ENCODE measurements at places on chromosomes 2 and 18. TPM values are rescaled to one million over a fixed set of nuclear protein-coding genes. Genes with fewer than 3 reads are reported as not detected.

GRCh38 chr2:183134016-183134415 lies 9.8 kb downstream of the NUP35 start:
- H3K27me3 ChIP-seq: no peaks in the 10 kb centered on the region
- H3K36me3 ChIP-seq: no peaks in the 10 kb centered on the region
- H3K27ac ChIP-seq: no peak overlapping the region
- H3K4me3 ChIP-seq: no peak overlapping the region
- DNase-seq: no peak

DNA sequence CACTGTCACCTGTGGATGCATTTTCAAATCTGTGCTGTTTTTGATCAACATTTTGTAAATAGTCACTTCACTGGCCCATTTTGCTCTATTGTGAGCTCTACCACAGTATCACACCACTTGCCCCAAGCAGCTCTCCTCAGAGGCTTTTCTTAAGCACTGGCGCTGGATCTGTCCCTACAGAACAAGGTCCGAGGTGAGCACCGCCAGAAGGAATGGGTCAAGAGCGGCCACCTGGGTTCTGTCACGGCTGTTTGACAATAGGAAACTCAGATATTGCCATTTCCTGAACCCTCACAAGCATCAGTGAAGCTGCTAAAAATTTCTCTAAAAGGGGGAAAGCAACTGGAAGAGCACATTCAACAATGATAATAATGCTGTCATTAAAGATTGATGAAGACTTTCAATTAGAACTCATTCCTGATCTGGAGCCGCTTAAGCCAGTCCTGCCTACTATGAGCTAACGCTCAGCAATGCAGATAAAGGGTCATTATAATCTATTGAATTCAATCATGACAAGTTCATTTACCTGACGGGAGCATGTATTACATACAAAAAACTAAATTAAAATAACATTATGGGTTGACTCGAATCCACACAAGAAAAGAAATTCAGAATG lies 514.0 kb downstream of the GALR1 start:
- no peak for DNase-seq
- H3K27me3 ChIP-seq: no peaks in the 10 kb centered on the region
- H3K27ac ChIP-seq: no peak overlapping the region
- no peaks in the 10 kb centered on the region for H3K4me1 ChIP-seq
- no peaks in the 10 kb centered on the region for H3K36me3 ChIP-seq

Gene IL37
- not detected for total RNA-seq

Gene CABYR
- total RNA-seq: 5.5 TPM

All from aorta (tissue), 5 donors.